SK-N-SH (cell line): ENCODE measurements at places on chromosomes 5 and 9.
A peak's percentile ranks its signal among the peaks of the same experiment; 100 is the strongest.

DNA sequence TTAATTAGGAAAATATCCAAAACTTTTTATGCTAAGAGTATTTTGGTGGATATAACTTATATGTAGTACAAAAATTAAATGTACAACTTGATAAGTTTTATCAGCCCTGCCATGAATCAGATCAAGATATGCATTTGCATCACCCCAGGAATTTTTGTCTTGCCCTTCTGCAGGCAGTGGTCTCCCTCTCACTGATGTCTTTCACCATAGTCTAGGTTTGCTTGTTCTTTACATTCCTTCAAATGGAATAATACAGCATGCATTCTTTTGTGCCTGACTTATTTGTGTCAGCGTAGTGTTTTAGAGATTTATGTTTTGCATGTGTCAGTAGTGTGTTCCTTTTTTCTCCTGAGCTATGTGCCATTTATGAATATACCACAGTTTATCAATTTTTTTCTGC, 36.4 kb downstream of the RNF180 start:
- DNase-seq: no peak

DNA sequence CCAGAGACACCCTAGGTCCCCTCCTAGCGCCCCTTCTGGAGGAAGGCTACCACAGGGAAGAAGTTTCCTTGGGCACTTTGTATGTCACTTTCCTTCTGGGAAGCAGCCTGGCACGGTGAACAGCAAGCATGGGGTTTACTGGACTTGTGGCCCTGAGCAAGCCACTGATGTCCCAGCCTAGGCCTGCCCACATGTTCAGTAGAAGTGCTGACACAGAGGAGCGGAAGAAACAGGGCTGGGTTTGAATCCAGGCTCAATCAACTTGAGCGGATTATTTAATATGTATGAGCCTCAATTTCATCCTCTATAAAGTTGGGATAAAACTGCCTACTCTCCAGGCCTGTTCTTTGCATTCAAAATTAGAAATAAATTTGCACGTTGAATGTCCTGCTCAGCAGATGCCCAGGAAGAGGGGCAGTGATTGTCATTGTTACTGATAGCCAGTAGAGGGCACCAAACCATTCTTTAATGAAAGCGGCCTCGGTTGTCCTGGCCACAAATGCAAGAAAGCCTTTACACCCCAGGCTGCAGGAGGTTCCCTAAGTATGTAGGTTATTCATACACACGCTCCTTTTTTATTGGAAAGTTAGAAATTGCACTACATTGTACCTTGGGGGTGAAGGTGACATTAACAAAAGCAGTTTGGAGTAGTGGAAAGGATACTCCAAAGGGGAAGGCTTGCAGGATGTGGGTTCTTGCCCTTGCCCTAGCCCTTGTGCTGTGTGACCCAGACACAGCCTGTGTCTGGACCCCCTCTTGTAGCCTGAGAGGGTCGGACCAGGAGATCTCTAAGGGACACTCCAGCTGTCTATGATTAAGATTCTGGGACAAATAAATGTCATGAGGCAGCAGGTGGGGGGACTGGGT, 13.4 kb upstream of the XPA start:
- peak; percentile 79 for DNase-seq

- DNase-seq: no peak
Measured at GRCh38 chr9:89426384-89426961, 71.4 kb downstream of the SEMA4D start.

GRCh38 chr9:130770679-130771442, 64.2 kb upstream of the ABL1 start:
- DNase-seq: peak; percentile 71

GRCh38 chr9:127739614-127740330, 4.7 kb upstream of the TOR2A start:
- no peak for DNase-seq

DNA sequence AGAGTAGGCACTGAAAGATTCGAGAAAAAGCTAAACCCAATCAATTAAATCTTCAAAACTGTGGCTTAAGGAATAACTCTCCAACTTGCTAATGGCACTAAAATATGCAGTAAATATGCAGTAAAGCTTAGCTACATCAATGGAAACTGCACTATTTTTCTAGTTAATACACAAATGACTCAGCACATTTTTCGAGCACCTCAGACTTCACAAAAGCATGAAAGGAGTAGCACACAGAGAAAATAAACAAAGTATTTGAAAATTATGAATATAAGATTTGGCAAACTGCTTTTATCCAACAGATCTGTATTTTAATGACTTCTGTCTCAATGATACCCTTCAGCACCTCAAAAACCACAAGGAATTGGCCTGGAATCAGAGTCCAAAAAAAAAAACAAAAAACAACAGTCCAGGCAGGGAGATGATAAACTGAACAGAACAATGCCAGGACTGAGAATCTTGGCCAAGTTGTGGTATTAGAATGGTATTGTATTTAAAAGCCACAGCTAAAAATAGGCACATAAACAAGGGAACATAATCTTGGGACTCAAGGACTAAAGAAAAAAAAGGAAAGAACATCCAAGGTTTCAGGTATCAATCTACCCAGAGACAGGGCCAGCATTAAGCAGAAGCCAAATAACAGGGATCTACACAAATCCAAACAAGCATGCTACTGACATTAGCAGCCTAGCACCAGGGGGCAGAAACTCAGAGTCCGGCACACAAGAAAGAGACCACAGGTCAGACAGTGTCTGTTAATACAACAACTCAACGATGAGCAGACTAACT, 21.4 kb downstream of the TMEM245 start:
- DNase-seq: peak; percentile 13
